ENCODE measurements at places on chromosomes 1 and 21. TPM values are rescaled to one million over a fixed set of nuclear protein-coding genes. Genes with fewer than 3 reads are reported as not detected.

The KMO gene
- not detected for total RNA-seq

The CRABP2 gene
- total RNA-seq: 80.6 TPM

The RAP1GAP gene
- 0.16 TPM for total RNA-seq

The GPR153 gene
- total RNA-seq: 6.6 TPM

The HES4 gene
- total RNA-seq: 1.1 TPM

The ENAH gene
- total RNA-seq: 97.4 TPM

The ATF3 gene
- 4.4 TPM for total RNA-seq

The CD1E gene
- total RNA-seq: not detected

The S100B gene
- total RNA-seq: not detected

The CLCNKB gene
- 0.17 TPM for total RNA-seq

The RUNX1 gene
- total RNA-seq: 12.8 TPM
